CD4-positive, alpha-beta T cell (primary cell): ENCODE measurements at places on chromosomes 11 and 22. TPM values are rescaled to one million over a fixed set of nuclear protein-coding genes. Genes with fewer than 3 reads are reported as not detected.

NEU3 gene
- 9.7 TPM for total RNA-seq

GRM5 gene
- total RNA-seq, result not detected

GVQW3 gene
- 1.8 TPM for total RNA-seq

NXPE2 gene
- total RNA-seq, result not detected

SART1 gene
- total RNA-seq, result 80.2 TPM

- DNase-seq, result no peak
Measured at GRCh38 chr11:119347242-119347641, 737 bp upstream of the MFRP start.

DNA sequence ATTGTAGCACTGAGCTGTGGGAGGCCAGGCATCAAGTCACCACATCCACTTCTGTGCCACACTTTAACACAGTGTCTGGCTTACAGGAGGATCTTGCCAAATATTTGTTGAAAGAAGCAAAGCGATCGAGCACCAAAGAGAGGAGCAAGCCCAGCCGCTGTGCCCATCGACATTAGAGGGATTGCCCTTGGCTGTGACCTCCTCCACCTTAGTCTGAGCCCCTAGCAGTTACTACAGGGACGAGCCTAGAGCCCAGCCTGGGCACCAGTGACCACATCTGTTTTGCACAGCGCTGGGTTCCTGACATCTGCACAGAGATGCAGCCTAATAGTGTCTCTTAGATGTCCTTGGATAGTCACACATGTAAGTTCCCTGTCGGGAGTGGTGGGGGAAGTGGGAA, 17.7 kb downstream of the GRIK4 start:
- no peak for DNase-seq

DNA sequence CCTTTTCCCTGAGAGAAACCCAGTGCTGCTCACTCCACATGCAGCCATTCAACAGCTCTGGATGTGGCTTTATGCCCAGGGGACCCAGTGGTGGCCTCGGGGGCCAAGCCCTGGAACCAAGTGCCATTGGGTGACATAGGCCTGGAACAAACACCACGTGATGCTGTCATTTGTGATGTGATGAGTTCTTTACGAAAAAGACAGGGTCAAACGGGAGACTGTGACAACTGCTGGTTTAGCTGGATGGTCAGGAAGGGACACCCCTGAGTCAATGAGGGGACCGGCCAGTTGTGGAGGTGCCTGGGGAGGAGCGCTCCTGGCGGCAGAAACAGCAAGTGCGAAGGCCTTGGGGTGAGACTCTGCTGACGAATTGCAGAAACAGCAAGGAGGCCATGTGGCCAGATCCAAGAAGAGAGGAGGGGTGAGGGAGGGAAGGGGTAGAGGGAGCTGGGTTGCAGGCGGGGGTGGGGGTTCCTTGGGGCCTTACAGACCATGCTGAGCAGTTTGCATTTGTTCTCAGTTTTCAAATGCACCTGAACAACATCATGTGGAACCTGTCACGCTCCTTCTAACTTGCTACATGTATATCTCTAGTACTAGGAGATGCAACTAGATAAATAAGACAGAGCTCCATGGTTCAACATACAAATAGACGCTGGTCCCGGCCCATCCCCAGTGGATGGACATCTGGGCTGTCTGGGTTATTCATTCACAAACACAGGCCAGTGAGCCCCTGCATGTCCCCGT, 56.1 kb downstream of the IGLL5 start:
- DNase-seq, result peak; percentile 21

DNA sequence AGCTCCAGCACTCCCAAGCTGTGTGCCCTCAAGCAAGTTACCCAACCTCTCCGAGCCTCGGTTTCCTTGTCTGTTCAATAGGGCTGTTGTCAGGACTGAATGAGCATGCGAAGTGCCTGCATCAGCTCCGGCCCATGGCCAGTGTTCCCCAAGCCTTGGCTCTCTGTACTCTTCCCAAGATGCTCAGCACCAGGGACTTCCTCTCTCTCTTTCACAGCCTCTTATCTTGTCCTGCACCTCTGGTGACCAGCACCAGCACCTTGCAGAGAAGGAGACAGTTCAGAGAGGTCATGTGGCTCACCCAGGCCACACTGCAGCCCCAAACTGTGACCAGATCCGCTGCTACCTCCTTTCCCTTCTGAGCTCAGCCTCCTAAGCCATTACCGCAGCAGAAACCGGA, 120.3 kb upstream of the ANO1 start:
- DNase-seq, result no peak

DNA sequence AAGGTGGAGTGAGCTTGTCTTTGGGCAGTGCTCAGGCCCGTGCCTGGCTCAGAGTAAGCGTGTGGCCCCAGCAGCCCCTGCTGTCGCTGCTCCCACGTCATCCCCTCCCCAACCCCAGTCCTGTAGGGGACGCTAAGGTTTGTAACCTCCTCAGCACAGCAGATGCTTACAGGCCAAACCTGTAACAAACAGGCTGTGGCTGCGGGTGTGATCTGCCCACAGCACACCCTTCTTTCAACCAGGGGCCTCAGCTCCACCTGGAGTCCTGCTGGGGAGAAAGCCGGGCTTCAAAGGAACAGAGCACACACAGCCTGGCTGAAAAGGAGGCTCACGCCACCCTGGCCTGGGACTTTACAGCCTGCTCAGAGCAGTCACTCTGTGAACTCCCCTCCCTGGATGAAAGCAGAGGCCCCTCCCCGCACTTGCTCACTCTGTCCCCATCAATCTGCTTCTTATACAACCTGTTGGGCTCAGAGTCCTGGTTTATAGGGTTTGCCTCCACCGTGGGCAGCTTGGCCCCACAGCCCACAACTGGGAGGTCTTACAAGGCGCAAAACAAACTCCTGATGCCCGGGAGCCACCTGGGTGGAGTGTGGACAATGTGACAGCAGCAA, 54.3 kb downstream of the SCUBE1 start:
- DNase-seq, result no peak

DNA sequence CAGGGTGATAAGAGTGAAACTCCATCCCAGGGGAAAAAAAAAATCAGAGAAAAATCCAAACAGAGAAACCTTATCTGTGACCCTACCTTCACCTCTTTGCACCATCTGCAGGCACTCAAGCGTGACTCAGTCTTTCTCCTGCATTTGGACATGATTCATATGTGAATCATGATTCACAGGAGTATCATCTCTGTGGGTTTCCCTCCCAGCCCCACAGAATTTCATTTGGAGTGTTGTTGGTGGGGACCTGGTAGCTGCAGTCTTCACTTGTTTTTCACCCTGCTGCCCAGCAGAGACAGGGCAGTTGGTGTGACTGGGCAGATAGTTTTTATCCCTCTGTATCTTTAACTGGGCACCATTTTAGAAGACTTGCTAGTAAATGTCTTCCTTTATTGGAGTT, 75.7 kb downstream of the DEPDC5 start:
- no peak for DNase-seq

DNA sequence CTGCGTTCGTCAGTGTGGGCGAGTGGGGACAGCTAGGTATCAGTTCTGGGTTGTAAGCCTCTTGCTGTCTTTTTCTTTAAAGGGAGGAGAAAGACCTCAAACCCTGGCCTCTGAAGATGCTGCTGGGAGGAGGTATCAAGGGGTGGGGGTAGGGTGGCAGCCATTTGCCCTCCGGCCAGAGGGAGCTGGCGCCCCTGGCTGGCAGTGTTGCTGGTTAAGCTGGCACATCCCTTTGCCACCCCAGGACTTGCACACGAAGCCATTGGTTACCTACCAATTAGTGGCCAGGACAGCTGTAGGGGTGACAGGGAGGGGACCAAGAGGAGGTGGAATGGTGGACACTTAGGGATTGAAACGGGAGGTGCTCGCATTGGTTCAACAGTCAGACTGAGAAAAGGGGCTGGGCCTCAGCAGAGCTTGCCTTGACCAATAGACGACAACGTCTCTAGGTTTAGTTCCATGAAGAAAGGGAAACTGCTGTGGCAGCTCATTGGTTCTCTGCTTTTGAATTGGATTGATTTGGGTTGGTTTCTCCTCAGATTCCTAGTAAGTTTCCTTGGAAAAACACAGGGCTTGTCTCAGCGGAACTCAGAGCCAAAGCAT, 77.9 kb downstream of the ST3GAL4 start:
- DNase-seq, result no peak

- DNase-seq, result no peak
Measured at GRCh38 chr11:99065121-99065520, 44.4 kb downstream of the CNTN5 start.

DNA sequence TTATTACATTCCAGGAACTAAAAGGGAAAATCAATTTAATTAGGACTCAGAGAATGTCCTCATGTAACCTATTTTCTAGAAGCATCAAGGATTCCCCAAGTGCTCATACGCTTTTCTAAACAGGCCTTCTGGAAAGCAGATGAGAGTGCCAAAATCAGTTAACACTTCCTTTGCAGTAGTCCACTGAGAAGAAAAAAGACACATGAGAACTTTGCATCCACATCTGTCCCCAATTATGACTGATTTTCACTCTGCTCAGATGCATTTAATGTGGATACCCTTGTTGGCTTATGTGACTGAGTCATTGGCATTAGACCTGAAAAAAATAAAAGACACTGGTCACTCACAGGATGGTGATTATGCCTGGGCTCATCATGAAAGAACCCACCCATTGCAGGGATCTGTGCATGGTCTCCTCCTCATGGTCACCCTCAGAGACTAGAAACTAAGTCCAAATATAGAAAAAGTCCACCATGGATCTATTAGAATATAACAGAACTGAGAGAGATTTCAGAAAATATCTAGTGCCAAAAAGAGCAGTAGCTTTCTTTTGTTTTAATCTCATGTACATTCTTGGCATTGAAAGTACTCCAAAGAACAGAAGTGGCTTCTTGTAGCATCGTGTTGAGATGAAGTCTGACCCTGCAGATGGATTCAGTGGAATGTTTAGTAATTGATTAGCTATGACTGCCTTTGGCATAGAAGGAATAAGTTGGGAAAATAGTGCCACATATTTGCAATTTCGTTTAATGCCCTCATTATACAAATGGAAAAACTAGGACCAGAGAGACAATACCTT, 48.8 kb upstream of the FIBIN start:
- DNase-seq, result no peak

- DNase-seq, result no peak
Measured at GRCh38 chr11:86641537-86642261, 30.7 kb downstream of the ME3 start.

DNA sequence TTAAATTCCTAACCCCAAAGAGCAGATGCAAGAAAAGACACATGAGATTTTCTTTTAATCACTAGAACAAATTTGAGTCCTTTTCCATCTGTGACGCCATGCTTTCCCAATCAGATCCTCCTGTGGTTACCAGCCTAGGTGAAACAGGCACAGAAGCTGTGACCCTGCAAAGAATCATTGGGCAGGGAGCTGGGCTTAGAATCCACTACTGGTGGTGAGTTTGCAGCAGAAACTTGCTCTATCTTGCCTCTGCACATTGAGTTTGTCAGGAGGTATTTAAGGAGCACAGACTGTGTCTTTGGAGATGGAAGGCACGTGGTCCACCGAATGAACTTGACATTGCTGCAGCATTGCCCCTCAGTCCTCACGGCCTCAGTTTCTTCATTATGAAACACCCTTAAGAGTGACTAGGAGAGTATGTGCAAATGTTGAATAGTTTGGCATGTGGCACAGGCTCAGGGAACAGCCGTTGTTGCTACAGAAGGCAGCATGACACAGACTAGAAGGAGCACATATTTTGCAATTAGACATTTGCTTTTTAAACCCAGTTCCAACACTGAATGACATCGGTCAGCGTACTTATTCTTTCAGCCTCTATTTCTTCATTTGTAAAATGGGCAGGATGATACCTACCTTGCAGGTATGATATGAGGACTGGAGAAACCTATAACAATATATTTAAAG, 127.6 kb downstream of the DBX1 start:
- no peak for DNase-seq

GRCh38 chr22:19757140-19757984, 3.2 kb upstream of the TBX1 start:
- no peak for DNase-seq

DNA sequence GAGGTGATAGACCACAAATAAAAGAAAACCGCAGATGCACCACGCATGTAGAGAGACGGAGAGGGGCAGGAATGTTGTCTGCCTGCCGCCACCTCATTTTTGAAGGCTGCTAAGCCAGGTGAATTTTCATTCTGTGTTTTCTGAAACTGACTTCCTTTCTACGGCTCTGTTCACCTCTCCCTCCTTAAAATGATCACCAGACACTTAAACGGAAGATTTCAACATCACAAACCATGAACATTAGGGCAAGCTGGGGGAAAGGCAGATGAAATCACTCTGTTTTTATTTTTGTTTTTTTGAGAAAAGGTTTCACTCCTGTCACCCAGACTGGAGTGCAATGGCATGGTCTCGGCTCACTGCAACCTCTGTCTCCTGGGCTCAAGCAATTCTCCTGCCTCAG, 232.4 kb downstream of the MIAT start:
- no peak for DNase-seq

GRCh38 chr11:60764879-60765278, 8.2 kb downstream of the MS4A15 start:
- DNase-seq, result no peak
